Occipital lobe (tissue), 3 donors: ENCODE measurements at places on chromosomes 12 and 14.

- DNase-seq, result no peak
Observed at GRCh38 chr14:75375983-75376382, 51.8 kb upstream of the JDP2 start.

- no peak for DNase-seq
Observed at GRCh38 chr14:32896979-32897697, 41.5 kb upstream of the NPAS3 start.

DNA sequence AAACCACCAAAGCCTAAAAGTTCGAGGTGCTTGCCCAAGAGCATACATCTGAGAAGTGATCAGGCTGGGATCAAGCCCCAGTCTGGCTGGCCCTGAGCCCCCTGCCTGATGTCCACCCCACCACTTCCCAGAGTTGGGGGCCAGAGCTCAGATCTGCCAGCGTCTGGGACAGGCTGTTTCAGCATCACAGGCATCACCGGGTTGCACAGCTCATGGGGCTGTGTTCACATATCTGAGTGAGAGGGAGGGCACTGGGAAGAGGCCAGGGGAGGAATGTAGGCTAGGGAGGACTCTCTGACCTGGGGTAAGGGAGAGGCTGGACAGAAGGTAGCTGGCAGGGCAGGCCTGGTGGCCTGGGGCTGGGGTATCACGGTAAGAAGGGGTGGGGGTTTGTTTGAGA is 6.0 kb downstream of the TGM1 start:
- no peak for DNase-seq

- no peak for DNase-seq
Observed at GRCh38 chr14:101593411-101594238, 32.3 kb downstream of the DIO3 start.

DNA sequence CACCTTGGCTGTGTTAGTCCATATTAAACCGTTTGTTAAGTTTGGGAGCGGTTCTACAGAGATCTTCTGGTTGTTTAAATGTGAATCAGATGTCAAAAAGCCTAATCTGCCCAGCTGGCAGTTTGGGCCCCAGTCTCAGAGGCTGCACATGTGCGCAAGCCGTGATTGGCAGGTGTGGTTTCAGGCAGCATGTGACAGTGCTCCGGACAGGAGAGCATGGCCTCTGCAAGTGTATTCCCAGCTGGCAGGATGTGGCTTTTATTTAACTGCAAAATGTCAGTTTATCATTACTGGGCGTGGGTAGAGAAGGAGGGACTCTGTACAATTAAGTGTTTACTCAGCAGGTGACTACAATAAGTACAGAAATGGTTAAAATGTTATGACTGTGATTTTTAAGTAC is 77.5 kb downstream of the PELI2 start:
- DNase-seq, result no peak

GRCh38 chr14:74382231-74382630 is 34.0 kb downstream of the VRTN start:
- DNase-seq, result no peak

GRCh38 chr12:64431791-64432190 is 20.1 kb upstream of the TBK1 start:
- no peak for DNase-seq

- no peak for DNase-seq
Observed at GRCh38 chr14:39875028-39875427, 442.8 kb upstream of the FBXO33 start.

GRCh38 chr12:108255252-108255602 is 83.9 kb downstream of the CMKLR1 start:
- no peak for DNase-seq

GRCh38 chr14:68792678-68792978 is 239 bp downstream of the ZFP36L1 start:
- DNase-seq, result no peak

DNA sequence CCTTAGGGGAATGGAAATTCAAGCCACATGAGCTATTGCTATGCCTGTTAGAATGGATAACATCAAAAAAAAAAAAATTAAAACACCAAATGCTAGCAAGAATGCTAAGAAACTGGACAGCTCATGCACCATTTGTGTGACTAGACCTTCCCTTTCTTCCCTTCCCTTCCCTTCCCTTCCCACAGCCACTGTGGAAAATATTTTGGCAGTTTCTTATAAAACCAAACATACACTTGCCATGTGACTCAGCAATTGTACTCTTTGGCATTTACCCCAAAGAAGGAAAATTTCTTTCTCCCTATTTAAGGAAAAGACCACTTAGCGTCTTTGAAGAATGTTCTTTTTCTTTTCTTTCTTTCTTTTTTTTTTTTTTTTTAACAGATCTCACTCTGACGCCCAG is 49.1 kb upstream of the FKBP4 start:
- DNase-seq, result no peak

DNA sequence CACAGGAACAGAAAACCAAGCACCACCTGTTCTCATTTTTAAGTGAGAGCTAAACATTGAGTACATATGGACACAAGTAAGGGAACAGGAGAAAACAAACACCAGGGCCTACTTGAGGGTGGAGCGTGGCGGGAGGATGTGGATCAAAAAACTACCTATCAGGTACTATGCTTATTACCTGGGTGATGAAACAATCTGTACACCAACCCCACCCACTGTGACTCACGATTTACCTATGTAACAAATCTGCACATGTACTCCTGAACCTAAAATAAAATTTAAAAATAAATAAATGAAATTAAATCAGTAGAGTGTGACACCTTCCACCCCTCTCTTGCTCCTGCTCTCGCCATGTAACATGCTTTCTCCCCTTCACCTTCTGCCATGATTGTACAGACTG is 615.5 kb downstream of the RPL10L start:
- DNase-seq, result no peak

- no peak for DNase-seq
Observed at GRCh38 chr14:101947577-101947903, 16.8 kb upstream of the DYNC1H1 start.

DNA sequence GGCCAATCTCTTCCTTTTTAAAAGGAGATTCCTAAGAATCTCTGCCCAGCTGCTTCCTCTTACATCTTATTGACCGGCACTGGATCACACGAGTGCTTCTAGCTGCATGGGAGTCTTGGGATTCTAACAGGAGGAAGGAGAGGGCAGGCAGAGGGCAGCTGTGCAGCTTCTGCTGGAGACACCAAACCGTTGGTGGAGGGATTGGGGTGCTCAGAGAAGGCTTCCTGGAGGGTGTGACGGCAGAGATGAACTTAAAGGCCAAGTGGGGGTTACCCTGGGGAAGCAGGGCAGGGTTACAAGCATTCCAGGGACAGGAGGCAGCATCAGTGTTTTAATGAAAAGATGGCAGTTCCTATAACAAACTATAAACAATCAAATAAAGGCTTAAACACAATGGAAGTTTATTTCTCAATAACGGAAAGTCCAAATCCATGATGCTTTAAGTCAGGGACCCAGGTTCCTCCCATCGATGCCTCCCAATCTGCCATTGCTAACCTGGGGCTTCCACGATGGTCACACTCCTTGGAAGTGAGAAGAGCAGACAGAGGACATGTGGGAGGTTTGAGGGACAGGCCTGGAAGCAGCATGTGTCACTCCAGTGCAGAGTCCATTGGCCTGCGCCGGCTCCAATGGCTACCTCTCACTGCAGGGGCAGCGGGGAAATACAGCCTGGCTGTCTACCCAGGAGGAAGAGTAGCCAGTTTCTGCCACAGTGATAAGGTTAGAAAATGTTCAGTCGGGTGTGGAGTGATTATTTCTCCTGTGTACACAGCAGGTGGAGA is 53.1 kb upstream of the DDX11 start:
- no peak for DNase-seq

DNA sequence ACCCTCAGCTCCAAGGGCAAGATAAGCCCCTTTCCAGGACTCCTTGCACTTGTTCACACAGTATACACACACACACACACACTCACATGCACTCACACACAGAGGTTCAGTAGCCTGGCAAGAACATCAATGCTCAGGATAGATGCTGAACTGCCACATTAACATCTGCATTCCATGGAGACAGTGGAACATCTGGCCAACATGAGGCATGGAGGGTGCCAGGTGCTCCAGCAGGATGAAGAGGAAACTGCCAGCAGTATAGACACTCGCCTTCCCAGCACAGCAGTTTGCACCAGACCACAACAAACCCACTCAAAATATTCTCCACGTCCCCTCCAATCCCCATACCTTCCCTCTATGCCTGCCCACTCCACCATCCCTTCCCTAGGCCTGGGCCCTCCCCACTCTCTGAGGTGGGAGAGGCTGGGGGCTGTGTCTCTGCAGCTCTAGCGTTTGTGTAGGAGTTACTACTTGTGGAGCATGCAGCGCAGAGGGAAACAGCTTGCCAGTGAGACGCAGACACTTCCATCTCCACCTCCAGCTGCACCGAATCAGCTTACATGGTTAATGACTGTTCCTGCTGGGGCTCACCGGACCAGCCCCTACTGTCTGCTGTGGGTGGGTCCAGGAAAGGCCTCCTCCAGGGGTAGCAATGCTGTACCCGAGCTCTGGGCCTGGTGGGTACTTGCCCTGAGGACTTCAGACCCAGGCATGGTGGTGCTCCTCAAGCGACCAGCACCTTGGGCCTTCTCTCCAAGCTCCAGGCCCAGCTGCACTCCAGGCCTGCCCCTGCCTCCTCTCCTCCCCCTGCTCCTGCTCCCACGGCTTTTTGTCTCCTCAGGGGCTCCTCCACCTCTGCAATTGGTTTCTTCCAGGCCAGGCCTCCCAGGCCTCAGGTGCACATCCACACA is 18.6 kb upstream of the PLEKHG3 start:
- DNase-seq, result no peak

DNA sequence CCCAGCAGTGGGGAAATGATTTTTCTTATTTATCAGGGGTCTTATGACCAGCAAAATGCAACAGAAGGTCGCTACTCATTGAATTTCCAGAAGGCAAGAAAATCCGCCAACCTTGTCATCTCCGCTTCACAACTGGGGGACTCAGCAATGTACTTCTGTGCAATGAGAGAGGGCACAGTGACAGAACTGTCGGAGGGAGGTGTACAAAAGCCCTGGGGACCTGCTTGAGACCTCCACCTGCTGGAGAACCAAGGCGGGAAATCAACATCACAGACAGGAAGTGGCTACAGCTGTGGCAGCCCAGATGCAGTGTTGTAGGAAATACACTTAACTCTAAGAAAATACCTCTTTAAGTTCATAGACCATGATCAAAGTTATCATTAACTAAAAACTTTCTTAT is 250.9 kb upstream of the OR4E1 start:
- DNase-seq, result no peak

GRCh38 chr14:50601394-50601793 is 41.4 kb downstream of the ATL1 start:
- no peak for DNase-seq

DNA sequence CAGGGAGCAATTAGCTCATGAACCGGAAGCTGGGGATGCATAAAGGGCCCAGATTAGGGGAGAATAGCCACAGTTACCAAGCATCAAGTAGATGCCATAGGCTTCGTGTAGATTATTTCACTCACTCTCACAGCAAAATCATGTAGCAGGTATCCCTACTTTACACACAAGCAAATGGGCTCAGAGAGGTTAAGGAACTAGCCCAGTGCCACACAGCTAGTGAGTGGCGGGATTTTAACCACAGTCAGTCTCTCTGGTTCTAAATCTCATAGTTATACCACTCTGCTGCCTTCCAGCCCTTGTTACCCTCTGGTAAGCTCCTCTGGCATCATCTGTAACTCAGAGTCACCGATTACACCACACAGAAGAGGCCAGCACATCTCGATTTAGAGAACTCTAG is 49.0 kb downstream of the IQSEC3 start:
- no peak for DNase-seq

GRCh38 chr14:50666772-50667683 is 1.1 kb downstream of the SAV1 start:
- no peak for DNase-seq

GRCh38 chr12:97556302-97556779 is 93.7 kb downstream of the RMST start:
- no peak for DNase-seq

GRCh38 chr14:29566194-29566593 is 361.5 kb downstream of the PRKD1 start:
- DNase-seq, result no peak

GRCh38 chr12:51403159-51403558 is 12.0 kb upstream of the GALNT6 start:
- no peak for DNase-seq

GRCh38 chr12:129676411-129676810 is 227.4 kb downstream of the TMEM132D start:
- peak; percentile 12 for DNase-seq

- DNase-seq, result no peak
Observed at GRCh38 chr12:93008044-93008778, 79.1 kb upstream of the EEA1 start.

- DNase-seq, result no peak
Observed at GRCh38 chr14:98956181-98956580, 315.8 kb downstream of the BCL11B start.

DNA sequence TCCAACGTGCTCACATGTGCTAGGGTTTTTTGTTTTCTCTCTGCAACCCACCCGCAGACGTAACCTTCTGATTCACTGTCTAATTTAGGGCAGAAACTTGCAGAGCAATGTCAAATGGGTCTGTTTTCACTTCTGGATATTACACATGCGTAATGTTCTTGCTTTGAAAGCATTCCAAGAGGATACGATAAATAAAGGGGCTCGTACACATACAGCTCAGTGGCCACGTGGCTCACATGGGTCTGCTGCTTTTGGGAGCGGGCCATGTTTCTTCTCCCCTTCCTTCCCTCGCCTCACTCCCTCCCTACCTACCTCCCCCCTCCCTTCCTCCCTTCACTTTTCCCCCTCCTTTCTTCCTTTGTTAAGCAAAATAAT is 23.4 kb downstream of the CACNA1C start:
- no peak for DNase-seq

- no peak for DNase-seq
Observed at GRCh38 chr12:80681-81190, 14.2 kb downstream of the IQSEC3 start.

- no peak for DNase-seq
Observed at GRCh38 chr14:50008562-50008961, 107.8 kb downstream of the VCPKMT start.

- no peak for DNase-seq
Observed at GRCh38 chr12:271161-271560, 8.5 kb upstream of the SLC6A13 start.

GRCh38 chr12:25131270-25131669 is 63.7 kb downstream of the DNAI7 start:
- no peak for DNase-seq

GRCh38 chr12:28883406-28883997 is 265.6 kb upstream of the FAR2 start:
- no peak for DNase-seq

DNA sequence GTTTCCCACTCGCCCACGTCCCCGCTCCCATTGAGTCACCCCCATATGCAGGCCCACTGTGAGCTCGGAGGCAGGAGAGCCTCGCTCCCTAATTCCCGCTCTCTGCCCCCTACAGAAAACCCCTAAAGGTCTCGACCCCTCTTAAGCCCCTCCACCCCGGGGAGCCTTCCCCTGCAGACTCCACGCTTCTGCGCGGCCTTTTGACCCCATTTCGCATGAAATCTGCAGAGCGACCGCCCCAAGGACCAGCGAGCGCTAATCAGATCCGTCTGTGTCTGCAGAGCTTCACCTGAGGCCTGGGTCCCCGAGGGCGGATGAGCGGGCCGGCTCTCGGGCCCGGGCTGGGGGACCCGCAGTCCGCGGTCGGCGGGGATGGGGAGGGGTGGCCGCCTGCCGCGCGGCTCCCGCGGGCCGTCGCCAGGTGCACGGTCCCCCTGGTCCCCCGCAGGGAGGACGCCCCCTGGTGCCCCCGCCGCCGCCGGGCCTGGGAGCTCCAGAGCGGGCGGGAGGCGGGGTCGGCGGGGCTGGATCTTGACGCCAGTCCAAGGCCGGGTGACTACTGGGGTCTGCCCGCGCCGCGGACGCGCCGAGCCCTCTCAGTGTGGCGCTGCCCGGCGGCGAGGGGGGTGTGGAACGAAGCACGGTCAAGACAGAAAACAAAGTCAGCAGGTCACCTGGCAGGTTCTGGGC is 10.1 kb downstream of the BMP4 start:
- no peak for DNase-seq
